ENCODE measurements at places on chromosomes 6 and 20.

DNA sequence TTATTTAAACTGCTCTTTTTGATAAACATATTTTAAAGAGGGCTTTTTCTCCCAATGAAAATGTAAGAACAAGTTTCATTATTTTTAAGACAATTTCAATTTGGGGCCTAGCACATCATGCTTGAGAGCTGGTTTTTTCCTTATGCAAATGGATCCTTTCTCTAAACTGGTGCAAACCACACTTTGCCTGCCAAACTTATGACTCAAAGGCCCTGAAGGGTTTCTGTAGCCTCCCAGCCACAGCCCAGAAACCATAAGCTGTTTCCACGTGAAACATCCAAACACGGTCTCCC lies 451 bp upstream of the HSF2 start:
- no peak for DNase-seq

- no peak for DNase-seq
Observed at GRCh38 chr20:3937618-3938017, 48.4 kb downstream of the PANK2 start.

DNA sequence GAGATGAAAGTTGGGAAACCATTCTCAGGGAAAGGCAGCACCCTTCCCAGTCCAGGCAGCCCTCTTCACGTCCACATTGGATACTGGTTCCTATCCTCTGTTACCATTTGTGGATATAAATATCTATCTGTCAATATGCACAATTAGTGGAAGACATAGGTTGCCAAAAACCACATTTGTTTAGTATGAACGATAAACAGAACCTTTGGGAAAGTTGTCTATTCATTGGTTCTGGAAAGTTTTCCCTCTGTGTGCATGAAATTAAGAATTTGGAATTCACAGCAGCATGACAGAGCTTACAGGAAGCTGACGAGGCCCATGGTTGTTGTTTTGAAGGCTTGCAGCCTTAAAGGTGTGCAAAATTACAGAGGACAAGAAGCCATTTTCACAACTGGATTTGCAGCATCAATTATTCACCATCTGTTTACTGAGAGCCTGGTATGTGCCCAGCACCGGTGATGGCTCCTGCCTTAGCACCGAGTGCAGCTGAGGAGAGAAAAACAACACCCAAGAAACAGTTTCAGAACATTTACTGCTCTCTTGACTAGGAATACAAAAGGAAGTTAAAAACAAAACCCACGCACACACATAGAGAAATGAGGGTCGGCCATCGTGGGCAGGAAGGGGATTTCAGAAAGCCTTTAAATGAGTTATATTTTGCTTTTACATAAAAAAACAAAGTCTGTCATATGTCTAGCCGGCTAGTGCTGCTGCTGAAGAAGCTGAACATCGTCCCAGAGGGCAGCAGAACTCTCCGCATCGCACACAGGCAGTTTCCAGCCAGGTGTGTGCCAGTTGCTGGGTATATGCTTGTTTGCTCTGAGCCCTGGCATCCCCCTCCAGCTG lies 319.6 kb downstream of the FARS2 start:
- DNase-seq: no peak

GRCh38 chr6:130725551-130725950 lies 101.7 kb upstream of the SMLR1 start:
- no peak for DNase-seq

DNA sequence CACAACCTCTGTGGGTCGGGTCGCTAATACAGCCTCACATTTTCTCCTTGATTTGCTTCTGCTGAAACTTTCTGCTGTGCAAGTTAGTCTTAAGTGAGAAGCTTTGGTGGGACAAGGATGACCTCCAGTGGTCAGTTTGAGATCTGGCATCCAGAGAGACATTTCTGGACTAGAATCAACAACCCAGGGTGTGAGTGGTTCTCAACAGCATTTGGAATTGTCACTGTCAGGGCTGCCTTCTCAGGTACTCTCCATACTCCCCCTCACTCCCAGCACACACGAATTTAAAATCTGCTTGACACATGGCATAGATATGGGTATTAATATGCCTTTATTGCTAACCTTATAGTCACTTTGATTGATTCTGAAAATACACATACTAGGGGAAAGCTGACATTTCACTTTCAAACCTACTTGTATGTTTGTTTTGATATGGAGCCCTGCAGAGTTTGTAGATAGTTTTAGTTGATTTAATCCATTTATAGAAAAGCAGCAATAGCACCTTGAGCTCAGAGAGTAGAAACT lies 13.2 kb downstream of the OTOR start:
- no peak for DNase-seq

- no peak for DNase-seq
Observed at GRCh38 chr6:91079969-91080368, 493.1 kb upstream of the MAP3K7 start.

- DNase-seq: no peak
Observed at GRCh38 chr6:124757560-124757959, 204.7 kb upstream of the RNF217 start.

DNA sequence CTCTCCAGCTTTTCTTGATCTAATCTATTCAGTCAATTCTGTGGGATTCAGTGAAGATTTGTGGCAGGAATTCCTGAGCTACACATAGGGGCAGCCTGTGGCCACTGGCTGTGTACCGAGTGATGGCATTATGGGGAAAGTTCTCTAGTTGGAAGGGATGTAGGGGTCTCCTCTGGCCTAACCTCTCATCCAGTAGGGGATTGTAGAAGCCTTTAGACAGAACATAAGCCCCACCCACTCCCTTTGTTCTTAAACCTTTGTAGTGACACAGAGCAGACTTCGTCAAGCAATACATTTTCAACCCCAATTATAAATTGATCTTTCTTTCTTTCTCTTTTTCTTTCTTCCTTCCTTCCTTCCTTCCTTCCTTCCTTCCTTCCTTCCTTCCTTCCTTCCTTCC lies 188.9 kb downstream of the QKI start:
- DNase-seq: no peak

Measured in activated naive CD8-positive, alpha-beta T cell treated with anti-CD3 and anti-CD28 coated beads, Interleukin-2, amount 10 ng/mL, durations not matched to agents 7 days and 5 days (primary cell).